Activated CD4-positive, alpha-beta T cell treated with anti-CD3 and anti-CD28 coated beads, Interleukin-2, amount 50 U/mL, for 16 hours (primary cell): ENCODE measurements at places on chromosomes 6 and 20.

DNA sequence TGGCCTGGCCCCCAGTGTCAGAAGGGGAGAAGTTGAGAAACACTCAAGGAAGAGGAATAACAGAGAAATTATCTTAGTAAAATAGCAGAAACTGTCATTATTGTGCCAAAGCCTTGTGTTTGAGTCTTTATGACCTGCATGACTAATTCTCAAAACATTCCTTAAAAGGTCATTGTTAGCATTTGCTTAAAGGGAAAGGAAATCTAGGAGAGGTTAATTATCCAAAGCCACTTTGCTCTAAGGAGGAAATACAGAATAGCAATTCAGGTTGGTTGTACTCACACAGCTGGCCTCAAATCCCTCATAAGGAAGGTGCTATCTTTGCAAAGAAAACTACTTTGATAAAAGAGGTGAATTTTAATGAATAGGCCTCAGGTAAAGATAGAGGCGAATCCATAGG, 516.7 kb downstream of the CBLN4 start:
- DNase-seq = no peak

DNA sequence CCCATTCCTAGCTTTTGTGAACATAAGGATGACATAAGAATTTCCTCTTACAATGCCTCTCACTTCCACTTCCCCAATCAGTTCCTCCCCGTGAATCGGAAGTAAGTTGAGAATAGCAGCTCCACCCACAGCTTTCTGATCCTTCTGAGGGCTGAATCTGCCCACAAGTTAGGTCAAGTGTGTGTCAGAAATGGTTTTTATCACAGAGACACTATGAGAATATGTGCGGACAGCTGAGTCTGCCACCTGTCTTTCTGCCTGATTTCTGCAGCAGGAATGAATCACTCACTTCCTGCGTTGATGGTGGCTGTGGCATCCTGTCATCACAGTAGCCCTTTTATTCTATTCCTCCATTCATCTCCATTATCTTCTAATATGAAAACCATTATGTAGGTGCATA, 70.2 kb downstream of the RIN2 start:
- peak; percentile 83 for DNase-seq

- no peak for DNase-seq
Measured at GRCh38 chr6:135722190-135722589, 129.3 kb upstream of the PDE7B start.

GRCh38 chr20:4243071-4243470, 227.7 kb upstream of the RNF24 start:
- DNase-seq = no peak

DNA sequence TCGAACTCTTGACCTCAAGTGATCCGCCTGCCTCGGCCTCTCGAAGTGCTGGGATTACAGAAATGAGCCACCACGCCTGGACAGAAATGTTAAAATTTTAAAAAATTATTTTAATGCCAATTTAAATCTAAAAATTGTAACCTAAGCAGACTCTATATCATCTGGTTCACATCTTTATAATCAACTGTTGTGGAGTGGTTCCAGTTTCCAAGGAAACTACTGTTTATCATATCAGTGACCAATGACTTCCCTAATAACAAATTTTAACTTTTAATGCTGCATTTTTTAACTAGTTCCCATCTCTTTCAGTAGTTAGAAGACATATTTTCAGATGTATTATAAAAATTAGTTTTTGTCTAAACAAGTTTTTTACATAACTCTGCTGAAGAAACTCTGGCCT, 5.2 kb upstream of the BTN3A2 start:
- no peak for DNase-seq

DNA sequence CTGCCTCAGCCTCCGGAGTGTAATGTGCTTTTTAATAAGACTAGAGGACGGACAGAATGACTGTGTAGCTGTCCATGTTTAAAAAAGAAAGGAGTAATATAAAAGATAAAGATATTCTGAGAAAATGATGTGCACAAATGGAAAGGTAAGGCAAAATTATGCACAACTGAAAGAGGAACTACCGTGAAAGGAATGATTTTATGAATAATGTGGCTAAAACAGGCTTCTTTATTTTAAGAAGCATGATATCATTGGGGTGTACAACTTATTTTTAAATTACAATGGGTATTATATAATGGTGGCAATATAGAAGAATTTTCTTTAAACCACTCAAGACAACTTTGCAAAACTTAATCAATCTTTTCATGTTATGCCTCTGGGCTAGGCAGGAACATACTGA, 78.1 kb downstream of the FIG4 start:
- DNase-seq = no peak
